NCI-H524 (cell line): ENCODE measurements at places on chromosomes 3 and 15.
A peak's percentile ranks its signal among the peaks of the same experiment; 100 is the strongest.

- DNase-seq: peak; percentile 62
These were observed 54.0 kb downstream of the KCNAB1 start for GRCh38 chr3:156174229-156174847.

DNA sequence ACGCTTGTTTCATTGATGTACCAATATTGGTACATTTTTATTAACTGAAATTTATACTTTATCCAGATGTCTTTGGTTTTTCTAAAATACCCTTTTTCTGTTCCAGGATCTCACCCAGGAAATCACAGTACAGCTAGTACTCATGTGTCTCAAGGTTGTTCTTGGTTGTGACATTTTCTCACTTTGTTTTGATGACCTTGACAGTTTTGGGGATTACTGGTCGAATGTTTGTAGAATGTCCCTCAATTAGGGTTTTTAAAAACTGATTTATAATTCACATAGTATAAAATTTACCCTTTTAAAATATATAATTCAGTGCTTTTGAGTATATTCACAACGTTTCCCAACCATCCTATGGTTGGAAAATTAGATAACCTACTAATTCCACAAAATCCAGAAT lies 6.3 kb upstream of the SNRPN start:
- no peak for DNase-seq

DNA sequence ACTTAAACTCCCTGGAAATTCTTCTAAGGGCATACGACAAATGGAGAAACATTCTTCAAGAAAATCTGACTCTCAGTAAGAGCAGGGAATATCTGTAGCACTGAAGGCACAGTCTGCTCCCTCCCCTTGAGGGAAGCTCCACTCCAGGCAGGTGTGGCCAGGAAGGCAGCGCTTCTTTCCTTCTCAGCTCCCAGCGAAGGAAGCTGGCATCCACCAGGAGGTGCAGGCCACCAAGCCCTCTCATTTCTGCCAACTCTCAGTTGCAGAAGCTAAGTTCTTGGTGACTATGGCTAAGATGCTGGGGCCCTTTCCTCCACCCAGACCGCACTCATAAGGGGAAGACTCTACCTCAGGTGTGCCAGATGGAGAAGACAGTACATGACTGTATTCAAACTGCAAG lies 37.7 kb upstream of the SLC41A3 start:
- no peak for DNase-seq

- DNase-seq: no peak
These were observed 21.8 kb downstream of the MAP2K5 start for GRCh38 chr15:67564021-67564967.

DNA sequence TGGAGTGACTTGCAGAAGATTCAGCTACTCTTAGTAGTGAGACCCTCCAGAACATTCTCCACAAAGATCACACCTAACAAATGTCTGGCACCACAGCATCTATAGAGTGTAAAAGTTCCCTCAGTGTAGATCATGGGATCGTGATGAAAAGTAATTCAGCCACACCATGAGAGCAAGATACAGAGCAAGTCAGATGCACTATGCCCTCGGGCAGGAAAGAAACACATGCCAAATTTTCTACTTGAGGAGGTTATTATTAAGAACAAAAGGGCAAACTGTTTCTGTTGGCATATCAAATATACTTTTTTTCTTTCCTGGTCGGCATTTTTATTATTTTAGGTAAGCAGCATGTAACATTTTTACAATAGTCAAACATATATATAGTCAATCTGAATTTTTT lies 44.8 kb upstream of the SNTN start:
- no peak for DNase-seq

GRCh38 chr3:46552538-46552937 lies 13.6 kb downstream of the LRRC2 start:
- DNase-seq: no peak

GRCh38 chr3:37171144-37171543 lies 3.2 kb downstream of the LRRFIP2 start:
- DNase-seq: no peak

DNA sequence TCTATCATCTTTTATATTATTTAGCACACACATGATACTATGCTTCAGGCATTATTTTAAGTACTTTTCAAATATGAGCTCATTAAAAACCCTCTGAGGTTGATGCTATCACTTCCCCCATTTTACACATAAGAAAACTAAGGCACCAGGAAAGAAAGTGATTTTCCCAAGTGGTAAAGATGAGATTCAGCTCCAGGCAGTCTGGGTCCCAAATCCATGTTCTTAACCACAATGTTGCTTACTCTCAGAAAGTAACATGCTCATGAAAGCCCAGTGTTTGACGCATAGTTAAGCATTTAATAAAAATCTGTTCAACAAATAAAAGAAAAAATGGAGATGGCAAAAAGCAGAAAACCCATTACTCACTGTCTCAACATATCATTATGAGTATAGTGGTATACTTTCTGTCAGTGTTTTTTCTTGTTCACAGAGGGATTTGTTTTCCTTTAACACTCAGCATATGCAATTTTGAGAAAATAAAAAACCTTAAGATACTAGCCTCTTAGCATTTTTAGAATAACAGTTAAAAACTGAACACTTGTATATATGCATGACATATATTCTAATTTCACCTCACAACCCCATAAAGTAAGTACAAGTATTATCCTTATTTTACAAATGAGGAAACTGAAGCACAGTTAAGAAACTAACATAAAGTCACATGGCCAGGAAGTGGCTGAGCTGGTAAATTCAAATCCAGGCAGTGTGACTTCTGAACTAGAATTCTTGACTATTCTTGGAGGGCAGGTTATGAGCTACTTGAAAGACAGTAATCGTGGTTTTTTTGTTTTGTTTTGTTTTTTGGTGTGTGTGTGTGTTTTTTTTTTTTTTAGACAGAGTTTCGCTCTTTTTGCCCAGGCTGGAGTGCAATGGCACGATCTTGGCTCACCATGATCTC lies 10.4 kb downstream of the PEAK1 start:
- no peak for DNase-seq

DNA sequence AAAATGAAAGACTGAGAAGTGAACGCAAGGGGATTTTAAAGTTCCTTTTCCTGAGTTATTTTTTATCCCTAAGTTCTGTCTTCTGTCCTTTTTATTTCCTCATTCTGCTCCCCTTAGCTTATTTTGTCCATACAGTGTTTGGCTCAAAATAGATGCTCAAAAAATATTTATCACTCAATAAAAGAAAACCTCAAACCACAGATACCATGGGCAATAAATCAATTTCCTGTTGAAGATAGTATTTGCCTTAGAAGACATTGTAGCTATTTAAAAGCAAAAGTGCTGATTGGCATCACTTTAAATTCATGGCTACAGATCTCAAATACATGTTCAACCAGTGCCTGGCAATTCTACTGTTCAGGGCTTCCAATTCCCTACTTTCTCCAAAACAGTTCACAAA lies 316.5 kb upstream of the ADAMTS9 start:
- no peak for DNase-seq

DNA sequence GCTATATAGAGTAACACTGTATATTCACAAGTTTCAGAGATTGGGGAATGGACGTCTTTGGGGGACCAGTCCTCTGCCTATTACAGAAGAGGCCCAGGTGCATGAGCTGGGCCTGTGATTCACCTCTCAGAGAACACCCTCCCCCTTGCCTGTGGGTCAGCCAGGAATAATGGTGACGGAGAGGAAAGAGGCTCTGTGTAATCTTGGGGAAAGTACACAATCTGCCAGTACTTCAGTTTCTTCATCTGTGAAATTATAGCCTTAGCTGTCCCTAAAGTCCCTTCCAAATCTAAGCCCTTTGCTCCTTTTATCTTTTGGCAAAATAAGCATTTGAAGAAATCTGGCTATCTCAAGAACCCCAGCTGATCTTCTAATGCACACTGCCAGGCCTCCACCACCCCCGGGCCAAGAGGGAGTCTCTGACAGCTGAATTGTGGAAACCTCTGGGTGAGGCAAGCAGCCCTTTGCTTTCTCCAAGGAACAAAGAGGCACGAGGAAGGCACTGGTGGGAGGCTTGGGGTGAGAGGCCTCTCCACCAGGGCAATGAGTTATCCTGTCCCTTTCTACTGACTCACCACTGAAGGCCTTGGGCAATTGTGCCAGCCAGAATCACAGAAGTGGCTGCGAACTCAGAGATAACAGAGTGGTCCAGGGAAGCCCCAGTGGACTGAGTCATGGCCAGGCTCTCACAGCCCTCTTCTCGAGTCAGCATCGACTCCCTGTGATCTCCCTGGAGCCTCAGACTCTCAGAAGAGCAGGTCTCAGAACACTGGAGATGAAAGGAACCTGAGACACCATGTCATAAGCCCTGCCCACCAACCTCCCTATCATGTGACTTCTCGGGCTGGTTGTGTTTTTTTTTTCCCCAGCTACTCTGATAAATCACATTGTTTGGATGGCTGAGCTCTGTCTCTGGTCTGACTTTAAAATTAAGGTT lies 31.8 kb downstream of the CCNL1 start:
- DNase-seq: peak; percentile 46

GRCh38 chr3:184703657-184704056 lies 8.2 kb downstream of the MAGEF1 start:
- DNase-seq: no peak

DNA sequence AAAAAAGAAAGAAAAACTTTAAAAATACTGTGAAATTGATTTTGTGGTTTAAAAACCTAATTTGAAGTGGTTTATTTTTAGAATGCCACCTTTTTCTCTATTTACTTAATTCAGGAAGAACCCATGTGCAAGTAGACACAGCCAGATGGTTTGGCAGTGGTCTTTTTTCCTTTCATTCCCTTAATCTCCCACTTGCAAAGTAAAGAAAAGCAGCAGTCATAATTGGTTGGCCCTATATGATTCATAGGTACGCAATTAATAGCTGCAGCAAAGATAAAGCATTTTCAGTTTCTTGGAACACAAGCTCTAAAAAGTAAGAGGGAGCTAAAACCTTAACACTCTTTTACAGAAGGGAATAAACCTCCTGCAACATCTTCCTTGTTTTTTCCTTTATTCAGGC lies 115.3 kb downstream of the MECOM start:
- DNase-seq: no peak

GRCh38 chr15:58870451-58870850 lies 63.0 kb downstream of the SLTM start:
- no peak for DNase-seq

DNA sequence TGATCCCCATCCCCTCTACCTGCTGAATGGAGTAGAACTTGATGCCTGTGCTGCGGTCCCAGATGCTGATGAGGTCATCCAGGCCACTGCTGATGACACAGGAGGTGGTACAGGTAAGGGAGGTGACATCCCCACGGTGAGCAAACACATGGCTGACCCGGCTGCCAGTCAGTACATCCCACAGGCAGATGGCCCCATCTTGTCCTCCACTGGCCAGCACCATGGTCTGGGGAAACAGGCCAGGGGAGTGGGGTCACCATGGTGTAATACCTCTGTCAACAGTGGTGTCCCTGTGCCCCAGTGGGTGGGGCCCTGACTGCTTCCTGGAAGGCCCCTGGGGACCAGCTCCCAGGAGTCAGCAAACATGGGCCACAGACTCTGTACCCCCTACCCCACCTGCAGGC lies 33.3 kb downstream of the PTPN23 start:
- DNase-seq: no peak

DNA sequence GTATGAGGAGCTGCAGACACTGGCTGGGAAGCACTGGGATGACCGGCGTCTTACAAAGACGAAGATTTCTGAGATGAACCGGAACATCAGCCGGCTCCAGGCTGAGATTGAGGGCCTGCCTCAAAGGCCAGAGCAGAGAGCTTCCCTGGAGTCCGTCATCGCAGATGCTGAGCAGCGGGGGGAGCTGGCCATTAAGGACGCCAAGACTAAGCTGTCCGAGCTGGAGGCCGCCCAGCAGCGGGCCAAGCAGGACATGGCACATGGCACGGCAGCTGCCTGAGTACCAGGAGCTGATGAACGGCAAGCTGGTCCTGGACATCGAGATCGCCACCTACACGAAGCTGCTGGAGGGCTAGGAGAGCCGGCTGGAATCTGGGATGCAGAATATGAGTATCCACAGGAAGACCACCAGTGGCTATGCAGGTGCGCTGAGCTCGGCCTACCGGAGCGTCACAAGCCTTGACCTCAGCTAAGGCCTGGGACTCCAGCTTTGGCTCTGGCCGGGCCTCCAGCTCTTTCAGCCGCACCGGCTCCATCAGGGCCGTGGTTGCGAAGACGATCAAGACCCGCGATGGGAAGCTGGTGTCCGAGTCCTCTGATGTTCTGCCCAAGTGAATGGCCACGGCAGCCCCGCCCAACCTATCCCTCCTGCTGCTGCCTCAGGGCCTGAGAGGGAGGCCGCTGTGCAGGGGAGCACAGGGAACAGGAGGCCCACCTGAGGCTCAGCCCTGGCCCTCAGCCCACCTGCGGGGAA lies 9.2 kb upstream of the SHC4 start:
- no peak for DNase-seq

- no peak for DNase-seq
These were observed 305.8 kb downstream of the PLCL2 start for GRCh38 chr3:17190353-17191078.

DNA sequence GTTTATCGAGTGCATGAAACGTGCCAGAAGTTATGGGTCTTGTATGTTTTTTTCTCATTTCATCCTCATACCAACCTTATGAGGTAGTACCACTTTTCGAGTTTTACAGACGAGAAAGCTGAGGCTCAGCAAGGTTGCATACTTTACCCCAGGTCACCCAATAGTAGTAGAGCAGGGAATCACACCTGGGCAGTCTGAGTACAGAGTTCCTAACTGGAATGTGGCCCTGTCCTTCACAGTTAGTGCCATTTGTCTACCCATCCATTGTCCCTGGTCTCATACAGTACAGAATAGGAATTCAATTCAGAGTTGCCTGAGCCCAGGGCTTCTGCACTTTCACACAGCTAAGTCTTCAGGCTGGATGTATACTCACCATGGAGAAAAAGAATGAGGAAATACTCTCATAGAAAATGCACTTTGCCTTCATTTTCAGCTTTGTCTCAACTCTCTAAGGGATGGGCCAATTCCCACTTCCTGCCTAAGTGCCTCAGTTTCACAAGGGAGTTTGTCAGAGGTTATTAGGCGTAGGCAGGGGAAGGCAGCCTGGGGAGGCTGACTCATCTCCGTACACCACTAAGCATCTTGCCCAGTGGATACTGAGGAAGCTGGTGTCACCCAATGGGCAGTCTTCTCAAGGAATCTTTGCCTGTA lies 93.2 kb downstream of the TMEM212 start:
- DNase-seq: no peak

GRCh38 chr15:69167218-69167846 lies 6.9 kb downstream of the GLCE start:
- no peak for DNase-seq

GRCh38 chr3:174156200-174156599 lies 702.9 kb upstream of the NAALADL2 start:
- DNase-seq: no peak

DNA sequence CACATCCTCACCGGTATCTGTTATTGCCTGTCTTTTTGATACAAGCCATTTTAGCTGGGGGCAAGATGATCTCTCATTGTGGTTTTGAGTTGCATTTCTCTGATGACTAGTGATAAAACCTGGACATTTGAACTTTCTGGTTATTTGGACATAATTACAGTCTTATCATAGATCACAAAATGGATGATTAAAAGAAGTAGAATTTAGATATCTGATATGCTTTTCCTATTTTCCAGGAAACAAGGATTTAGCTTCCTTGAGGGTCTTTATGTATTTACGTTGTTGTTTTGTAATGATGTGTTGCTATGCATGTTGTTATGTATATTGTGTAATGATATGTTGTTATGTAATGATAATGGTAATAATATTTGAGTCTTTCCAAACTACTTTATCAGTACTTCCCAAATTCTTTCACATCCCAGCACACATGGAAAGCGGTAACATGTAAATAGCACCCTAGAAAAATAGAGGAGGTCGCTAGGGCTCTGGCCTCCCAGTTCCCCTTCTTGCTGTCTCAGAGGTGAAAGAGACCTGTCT lies 53.8 kb downstream of the GJD2 start:
- DNase-seq: no peak
